SW 1271 (cell line): ENCODE measurements at places on chromosomes 11 and 22.

- no peak for DNase-seq
Measured at GRCh38 chr22:43166132-43166930, 15.0 kb downstream of the TSPO start.

GRCh38 chr11:93000511-93001476 is 31.3 kb downstream of the MTNR1B start:
- peak; percentile 93 for DNase-seq

DNA sequence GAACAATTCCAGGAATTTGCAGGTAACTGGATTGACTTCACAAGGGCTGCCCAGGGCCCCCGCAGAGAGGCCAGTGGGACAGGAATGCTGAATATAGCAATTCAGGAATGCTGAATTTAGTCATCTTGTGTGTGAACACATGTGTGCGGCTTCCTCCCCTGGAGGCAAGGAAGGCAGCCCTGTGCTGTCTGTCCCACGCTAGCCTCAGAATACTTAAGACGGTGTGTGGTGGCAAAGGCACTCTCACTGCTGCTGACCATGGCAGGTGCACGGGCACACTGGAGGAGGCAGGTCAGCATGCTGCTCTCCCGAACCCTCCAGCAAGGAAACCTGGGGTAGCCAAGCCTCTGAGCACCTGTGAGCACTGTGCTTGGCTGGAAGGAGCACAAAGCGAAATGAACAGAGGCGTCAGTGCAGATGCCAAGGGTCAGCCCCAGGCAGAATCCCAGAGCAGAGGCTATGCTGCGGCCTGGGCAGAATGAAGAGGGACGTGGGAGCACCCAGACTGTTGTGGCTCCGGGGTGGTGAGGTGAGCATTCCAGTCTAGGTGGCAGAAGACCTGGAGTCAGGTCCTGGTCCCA is 2.7 kb downstream of the GNAZ start:
- no peak for DNase-seq

DNA sequence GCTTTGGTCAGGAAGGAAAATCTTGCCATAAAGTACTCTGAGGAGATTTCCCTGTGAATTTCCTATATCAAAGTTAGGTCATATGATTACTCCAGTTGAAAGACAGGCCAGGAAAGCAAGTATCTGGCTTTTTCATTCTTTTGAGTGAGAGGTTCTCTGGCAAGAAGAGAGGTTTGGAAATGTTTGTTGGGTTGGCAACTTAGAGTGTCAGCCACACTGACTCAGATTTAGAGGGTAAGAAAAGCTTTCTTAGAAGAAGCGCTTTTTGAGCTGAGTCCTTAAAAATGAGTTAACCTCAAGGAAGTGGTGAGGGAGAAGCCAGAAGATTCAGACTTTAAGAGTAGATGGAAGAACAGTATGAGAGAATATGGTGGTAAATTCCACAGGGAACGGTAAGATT is 86.1 kb upstream of the BDNF start:
- no peak for DNase-seq

- DNase-seq = no peak
Measured at GRCh38 chr11:112150517-112150916, 13.4 kb downstream of the IL18 start.

- no peak for DNase-seq
Measured at GRCh38 chr11:48099916-48100446, 116.6 kb upstream of the OR4B1 start.

GRCh38 chr11:2193099-2193887 is 21.7 kb upstream of the TH start:
- no peak for DNase-seq

DNA sequence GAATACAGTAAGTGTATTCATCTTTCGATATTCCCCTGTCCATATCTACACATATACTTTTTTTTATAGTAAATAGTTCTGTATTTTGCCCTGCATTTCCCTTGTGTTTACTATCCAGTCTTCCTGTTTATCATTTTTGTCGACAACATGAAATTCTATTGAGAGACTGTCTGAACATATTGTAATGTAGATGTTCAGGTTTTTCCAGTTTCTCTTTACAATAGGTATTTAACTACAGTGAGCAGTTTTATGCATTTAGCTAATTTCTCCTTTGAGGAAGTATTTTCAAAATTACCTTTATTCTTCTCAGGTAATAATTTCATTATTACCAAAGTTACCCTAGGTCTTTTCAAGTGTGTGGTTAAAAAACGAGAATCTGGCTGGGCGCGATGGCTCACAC is 16.7 kb downstream of the PIK3IP1 start:
- DNase-seq = no peak

DNA sequence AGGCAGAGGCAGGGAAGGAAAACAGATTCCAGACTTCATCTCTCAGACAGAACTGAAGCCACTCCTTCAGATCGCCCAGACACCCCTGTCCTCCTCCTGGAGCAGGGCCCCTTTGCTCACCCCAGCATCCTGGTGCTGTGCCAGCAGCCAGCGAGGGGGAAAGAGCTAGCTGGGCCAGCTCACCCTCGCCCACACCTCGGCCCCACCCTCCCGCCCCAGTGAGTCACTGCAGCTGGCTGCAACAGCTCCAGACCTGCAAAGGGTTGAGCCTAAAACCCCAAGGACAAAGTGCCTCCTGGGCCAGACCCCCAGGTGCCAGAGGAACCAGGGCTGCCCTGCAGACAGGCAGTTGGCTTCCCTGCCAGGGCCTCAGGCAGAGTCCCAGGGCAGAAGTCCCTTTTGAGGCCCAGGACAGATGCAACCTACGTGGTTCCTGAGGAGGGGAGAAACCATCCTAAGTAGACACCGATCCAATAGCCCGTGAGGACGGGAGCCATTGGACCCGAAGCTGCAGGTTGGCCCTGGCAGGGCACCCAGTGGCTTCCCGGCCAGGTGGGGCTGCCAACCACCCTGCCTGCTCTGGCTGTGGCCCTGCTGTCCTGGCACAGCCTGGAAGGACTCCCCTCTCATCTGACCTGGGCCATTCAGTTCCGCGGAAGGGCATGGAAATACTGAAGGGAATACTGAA is 7.2 kb downstream of the AHNAK start:
- no peak for DNase-seq

- peak; percentile 93 for DNase-seq
Measured at GRCh38 chr11:97965849-97966646, 1054.7 kb upstream of the CNTN5 start.

- DNase-seq = no peak
Measured at GRCh38 chr11:78786086-78786485, 211.4 kb upstream of the NARS2 start.

DNA sequence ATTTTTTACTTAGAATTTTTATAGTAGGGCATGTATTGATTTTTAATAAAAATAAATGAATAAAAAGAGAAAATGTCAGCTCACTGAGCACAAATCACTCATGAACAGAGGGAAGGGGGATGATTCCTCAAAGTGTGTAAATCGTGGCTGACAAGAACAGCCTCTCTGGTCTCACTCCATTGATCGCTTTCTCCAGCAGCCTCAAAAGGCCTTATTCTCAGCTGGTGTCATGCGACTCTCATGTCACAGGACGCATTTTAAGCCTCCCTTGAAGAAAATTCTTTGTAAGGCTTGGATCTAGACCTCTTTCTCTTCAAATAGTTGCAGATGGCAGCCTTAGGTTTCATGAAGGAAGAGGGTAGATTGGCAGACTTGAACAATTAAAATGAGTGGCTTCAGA is 33.9 kb upstream of the SLC5A12 start:
- DNase-seq = no peak

DNA sequence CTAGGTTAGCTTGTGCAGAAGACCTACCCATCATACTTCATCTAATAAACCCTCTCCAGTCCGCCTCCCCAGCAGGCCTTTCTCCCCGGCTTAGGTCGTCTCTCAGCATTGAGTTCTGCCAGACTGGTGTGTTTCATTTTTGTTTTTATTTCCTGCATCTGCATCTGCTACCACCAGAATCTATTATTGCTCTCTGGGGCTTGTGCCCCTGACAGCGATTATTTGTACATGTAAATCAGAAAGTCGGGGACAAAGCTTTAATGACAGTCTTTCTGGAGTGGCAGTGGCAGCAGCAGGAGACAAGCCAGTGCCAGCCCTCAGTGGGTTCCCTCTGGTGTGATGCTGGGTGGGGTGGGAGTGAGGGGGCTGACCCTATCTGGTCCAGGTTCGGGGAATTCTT is 127.5 kb downstream of the PKNOX2 start:
- DNase-seq = no peak

- no peak for DNase-seq
Measured at GRCh38 chr11:12705874-12706273, 31.7 kb downstream of the TEAD1 start.

DNA sequence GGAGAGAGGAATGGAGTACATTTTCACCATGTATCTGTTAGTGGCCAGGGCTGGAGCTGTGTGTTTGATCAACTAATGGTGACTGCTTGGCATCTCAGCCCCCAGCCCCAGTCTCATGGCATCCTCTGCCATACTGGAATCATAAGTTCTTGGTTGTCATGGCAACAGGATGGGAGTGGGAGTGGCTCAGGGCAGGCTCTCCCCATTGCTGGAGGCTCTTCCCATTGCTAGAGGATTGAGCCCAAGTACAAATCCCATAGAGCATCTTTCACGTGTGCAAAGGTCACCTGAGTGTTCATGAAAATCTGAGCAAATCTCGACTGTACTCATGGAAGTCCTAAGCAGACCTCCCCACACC is 14.9 kb downstream of the DNAJB13 start:
- no peak for DNase-seq

- no peak for DNase-seq
Measured at GRCh38 chr11:69803604-69804218, 15.5 kb downstream of the FGF3 start.

GRCh38 chr11:64619196-64619595 is 28.2 kb downstream of the SLC22A12 start:
- DNase-seq = no peak

DNA sequence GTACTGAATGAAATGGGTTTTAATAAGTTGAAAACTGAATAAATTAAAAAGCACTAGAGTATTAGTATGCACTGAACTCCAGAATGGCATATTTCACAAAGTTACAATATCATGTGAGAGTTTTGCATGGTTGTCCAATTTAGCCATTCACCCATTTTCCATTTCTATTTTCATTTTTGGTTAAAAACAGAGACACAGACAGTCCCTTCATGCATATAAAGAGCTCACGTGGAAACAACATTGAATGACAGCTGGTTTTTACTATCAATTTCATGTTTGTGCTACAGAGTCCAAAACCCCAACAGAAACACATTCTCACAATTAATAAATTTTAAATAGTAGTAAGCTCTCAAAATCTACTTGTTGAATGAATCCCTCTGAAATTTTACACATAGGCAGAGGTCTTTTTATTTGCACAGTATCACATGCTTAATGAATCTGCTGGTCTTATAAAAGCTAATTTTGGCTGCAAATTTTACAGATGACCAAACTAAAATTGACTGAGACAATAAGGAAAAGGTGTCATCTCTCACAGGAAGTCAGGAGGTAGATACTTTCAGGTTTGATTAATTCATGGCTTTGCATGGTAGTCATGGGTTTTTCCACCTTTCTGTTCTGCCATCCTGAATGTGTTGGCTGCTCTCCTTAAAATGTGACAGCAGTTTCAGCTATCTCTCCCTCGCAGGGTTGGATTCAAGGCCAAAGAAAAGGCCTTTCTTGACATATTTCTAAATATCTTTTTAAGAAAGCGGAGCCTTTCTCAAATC is 20.6 kb upstream of the DDI1 start:
- no peak for DNase-seq
